ENCODE measurements at places on chromosomes 2 and 18.

- no peak for DNase-seq
These were observed 80.8 kb downstream of the KCTD18 start for GRCh38 chr2:200428961-200429665.

DNA sequence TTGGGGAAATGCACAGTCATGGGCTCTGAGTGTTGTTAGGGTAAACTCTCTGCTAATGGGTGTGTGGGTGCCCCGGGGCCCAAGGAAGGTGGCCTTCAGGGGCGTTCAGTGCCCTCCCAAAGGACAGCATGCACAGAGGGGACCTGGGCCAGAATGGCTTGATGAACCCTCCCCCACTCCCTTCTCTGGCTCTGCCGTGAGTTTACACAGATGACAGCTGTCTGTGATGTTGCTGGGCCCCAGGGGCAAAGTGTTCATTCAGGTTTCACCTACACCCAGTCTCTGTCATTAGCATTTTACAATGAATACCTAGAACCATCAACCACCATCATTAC is 3.2 kb downstream of the NPPC start:
- DNase-seq: no peak

DNA sequence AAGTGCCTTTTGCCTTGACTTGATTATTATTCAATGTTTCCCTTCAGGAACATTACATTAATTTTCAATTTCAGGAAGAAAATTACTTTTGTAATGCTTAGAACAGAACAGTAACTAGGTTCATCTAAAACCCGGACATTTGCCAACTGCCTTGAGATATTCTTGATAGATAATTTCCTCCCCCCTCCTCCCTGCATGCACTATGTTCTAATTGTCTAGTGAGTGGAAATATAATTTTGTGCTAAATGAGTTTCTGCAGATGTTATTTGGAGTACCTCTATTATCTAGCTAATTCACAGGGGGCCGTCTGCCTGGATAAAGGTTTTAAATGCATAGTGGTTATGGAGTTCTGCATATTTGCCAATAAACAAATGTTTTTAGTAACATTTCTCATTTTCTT is 200.3 kb upstream of the SLC39A10 start:
- DNase-seq: no peak

GRCh38 chr2:181073896-181074295 is 93.5 kb downstream of the UBE2E3 start:
- no peak for DNase-seq

- DNase-seq: no peak
These were observed 994 bp upstream of the DTNA start for GRCh38 chr18:34709104-34709503.
